ENCODE measurements at places on chromosomes 11 and 22.

DNA sequence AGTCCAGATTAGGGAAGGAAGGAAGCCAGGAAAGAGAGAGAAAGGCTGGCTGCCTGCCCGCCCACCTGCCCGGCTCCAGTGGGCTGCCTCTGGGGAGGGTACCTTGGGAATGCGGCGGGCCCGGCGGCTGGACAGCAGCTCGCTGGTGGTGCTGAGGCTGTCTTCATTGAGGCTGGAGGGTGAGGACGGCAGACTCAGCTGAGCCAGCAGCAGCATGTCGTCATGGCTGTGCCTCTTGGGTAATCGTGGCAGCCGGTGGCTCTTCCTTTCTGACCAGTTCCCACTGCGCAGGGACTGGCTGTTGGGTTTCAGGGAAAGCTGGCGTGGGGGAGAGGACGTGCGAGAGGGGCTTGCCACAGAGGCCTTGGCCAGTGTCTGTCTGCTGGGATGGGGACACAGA, 32.9 kb downstream of the RPL27A start:
- DNase-seq = no peak

DNA sequence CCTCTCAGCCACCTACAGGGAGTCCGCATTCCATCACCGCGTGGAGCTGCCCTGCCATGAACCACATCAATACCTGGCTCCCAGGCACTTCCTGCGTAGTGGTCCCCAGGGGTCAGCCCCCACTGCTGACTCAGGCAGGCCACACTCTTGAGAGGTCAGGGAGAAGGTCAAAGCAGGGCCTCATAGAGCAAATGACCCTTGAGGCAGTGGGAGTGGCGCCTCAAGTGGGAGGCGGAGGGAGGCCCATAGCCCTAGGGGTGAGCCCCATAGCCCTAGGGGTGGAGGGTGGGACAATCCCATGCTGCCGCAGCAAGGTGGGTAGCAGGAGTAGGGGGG, 5.0 kb downstream of the PRDX5 start:
- DNase-seq = no peak

DNA sequence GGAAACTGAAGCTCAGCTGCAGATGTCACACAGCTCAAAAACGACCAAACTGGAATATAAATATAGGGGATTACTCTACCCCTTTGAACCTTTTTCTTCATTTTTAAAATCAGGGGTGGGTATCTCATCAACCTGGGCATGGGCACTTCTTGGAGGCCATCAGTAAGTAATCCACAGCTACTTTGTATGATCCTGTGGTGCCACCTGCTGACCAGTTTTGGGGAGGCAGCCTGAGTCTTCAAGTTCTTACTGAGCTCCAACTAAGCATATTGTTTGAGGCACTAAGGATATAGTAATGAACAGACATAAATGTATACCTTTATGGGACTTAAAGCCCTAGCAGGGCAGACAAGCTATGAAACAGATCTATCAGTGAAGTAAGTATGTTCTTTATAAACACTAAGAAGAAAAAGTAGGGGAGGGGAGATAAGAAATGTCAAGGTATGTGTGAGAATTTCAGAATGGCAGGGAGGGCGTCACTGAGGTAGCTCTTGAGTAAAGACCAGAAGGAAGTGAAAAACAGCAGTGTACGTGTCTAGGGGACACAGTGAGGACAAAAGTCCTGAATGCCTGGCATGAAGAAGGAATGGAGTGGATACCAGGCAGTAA, 18.4 kb downstream of the TUB start:
- DNase-seq = no peak

- DNase-seq = peak; percentile 83
Measured at GRCh38 chr11:75625991-75626888, 42.6 kb downstream of the MAP6 start.

DNA sequence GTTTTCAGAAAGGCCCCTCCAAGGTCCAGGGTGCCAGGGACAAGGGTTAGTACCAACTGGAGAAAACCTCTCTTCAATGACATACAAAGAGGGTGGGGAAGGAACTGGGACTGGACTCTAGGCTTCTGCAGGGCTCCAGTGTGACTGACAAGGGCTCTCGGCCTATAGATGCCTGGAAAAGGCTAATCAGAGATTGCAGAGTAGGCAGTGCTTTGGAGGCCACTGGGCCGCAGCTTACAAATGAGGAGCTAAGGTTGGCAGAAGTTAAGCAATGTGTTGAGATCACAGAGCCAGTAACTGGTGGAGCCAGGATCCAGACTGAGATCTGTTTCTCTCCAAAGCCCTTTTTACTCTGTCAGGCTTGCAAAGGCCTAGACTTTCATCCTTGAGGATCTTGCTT, 7.4 kb upstream of the DGKZ start:
- no peak for DNase-seq

GRCh38 chr22:37273846-37274225, 8.5 kb upstream of the CYTH4 start:
- DNase-seq = no peak

DNA sequence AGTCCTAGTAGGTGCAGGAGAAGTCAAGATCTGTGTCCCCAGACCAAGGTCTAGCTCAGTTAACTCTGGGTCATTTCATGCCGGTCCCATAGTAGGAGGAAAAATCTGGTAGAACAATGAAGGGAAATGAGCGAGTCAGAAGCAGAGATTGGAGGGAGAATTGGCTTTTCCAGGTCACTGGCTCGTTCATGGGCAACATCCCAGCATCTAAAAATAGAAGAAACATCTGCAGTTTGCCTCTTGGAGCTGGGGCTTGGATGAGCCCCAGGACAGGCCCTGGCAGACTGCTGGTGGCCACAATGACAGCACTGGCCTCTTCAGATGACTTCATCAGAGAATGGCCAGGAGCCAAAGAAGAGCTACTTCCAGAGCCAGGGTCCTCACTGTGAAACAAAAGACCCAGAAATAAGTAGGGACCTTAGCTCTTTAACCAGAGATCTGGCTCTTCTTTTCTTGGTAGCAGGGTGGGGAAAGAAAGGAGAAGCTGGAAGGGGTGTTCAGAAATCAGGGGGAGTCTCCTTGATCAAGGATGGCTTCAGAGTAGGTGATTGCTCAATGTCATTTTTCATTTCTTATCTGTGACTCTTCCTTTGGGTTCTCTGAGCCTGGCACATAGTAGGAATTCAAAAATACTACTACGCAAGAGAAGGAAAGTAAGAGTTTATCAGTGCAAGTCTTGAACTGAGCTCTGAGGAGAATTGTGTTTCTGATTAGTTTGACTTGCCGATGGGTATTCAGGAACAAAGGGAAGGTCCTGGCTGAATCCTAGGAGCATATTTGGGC, 102.6 kb downstream of the TMPRSS5 start:
- DNase-seq = no peak

DNA sequence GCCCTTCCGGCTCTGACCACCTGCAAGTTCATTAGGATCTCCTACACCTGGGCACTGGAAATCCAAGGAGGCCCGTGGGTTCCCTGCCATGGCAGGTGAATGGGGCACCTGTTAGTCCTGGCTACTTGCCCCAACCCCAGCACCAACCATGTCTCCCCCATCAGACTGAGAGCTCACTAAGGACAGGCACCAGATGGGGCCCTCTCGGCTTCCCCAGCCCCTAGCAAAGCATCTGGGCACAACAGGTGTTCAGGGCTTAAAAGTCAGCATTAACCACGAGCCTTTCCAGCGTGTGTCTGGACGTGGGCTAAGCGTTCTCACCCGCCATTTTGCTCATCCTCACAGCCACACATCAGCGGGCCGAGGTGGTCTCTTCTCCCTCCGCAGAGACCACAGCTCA, 2.2 kb downstream of the SULT4A1 start:
- no peak for DNase-seq

DNA sequence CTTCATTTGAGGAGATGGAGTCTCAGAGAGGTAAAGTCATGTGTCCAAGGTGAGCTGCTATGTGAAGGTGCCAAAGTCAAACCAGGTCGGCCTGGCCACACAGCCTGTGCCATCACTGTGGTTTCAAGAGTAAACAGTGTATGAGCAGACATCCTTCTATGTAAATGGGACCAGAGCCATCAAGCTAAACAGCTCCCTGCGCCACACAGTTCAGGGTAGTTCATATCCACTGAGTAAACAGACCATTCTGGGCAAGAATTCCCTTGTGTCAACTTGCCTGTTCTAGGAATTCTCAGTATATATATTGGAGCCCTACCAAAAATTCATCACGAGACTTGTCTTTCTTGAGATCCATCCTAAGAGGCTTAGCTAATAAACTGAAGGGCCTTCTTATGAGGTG, 77.5 kb downstream of the AMOTL1 start:
- no peak for DNase-seq

GRCh38 chr11:78469896-78470295, 52.3 kb upstream of the GAB2 start:
- no peak for DNase-seq

DNA sequence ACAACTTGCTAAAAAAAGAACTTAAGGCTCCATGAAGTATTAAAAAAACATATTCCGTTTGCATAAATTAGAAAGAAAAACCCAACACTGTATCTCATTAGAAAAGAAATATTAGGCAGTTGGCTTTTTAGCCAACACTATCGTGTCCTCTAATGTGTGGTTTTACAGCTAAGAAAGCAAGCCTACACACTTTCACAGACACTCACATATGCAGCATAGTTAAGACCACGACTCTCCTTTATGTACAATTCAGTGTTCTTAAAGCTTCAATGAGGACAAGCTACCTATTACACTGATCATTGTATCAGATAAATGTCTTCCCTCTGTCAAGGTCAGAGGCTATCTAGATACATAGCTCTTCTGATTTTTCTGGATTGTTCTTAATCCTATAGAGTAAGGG, 80.1 kb downstream of the PICALM start:
- no peak for DNase-seq

DNA sequence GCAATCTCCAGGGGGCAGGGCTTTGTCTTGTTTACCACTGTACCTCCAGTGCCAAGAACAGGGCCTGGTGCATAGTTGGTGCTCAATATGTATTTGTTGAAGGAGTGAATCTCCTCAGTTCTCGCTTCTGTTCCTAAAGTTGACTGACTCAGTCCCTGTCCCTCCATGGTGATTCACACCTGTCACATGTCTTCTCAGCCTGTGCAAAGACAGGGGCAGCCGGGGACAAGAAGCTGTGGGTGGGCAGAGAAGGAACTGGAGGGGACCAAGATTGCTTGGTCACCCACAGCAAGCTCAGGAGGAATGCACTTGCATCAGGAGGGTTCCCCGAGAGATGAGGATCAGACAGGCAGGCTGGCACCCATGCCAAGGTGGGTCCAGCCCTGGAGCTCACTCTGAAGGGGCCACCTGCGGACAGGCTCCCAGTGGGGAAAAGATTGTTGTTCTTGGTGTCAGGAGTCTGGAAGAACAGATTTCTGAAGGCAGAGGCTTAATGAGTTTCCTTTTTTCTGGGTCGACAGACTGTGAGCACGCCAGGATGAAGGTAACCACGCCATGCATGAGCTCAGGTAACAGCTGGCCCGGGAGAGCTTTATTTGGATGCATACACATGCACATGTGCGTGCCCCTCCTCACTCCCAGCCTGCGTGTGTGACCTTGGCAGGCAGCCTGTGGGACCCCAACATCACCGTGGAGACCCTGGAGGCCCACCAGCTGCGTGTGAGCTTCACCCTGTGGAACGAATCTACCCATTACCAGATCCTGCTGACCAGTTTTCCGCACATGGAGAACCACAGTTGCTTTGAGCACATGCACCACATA, 16.9 kb downstream of the IL17RA start:
- DNase-seq = no peak

GRCh38 chr11:78370406-78371172, 47.0 kb downstream of the GAB2 start:
- DNase-seq = peak; percentile 19

GRCh38 chr22:49366437-49366836, 461.2 kb downstream of the BRD1 start:
- DNase-seq = no peak

DNA sequence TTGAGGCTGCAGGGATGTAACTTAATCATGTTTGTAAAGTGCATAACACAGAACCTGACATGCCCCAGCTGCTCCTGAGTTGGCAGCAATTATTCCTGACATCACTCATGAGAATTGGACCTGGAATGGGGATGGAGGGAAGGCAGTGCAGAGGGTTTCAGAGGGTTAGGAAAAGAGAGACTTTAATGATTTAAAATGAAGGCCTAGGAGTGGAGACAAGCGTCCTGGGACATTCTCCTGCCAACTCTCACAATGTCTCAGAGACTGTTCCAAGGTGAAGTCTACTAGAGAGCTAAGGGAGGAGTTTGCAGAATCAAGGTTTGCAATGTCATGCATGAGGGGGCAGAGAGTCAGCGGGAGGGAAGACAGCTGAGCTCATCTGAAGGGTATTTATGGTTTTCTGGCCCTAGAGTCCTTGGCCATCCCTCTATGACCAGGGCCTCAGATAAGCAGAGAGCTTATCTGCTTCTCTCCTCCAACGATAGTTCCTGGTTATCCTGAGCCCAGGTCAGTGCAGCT, 36.9 kb downstream of the GGTLC2 start:
- no peak for DNase-seq

DNA sequence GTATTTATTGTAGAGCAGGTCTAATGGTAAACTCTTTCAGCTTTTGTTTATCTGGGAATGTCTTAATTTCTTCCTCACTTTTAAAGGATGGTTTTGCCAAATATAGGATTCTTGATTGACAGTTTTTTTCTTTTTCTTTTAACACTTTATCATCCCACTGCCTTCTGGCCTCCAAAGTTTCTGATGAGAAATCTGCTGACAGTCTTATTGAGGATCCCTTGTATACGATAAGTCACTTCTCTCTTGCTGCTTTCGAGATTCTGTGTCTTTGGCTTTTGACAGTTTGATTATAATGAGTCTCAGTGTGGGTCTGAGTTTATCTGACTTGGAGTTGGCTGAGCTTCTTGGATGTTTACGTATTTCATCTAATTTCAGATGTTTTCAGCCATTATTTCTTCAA, 6.7 kb upstream of the TSKU start:
- no peak for DNase-seq

DNA sequence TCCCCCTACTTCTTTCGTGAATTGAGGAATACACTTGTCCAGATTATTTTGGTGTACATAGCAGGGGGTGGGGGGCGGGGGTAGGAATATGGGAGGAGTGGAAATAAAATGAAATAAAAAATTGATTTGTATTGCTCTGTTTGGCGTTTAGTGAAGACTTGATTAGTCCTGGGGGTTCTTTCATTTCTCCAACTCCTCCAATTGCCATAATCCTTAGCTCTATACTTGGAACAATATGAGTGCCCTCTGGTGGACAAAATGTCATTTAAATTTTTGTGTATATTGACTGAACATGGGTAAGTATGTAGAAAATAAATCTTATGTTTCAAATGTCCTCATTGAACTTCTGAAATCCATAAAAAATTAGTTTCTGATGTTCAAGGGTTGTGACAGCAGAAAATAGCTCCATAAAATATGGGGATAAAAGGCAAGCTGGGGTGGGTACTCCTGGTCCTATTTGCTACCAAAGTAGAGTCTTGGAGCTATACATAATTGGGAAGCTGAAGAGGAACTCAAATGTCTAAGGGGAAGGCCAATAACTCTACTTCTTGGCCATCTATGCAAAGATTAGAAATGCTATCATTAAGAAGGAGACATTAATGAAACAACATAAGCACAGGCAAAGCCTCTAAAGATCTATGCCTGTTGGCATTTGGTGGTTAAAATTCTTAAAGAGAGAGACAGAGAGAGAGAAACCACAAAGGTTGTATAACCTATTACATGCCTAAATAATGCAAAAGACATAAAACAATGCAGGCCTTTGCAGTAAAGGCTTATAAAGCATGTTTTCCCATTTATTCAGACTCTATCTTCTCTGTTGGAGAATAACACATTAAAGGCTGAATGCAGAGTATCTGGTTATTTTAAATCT, 421.6 kb downstream of the METTL15 start:
- no peak for DNase-seq

All from H54 (cell line).